Cortex of kidney (tissue), 1 donor: ENCODE measurements at places on chromosomes 11 and 22.

GRCh38 chr11:73296501-73297230 is 11.4 kb upstream of the ARHGEF17 start:
- DNase-seq, result no peak

DNA sequence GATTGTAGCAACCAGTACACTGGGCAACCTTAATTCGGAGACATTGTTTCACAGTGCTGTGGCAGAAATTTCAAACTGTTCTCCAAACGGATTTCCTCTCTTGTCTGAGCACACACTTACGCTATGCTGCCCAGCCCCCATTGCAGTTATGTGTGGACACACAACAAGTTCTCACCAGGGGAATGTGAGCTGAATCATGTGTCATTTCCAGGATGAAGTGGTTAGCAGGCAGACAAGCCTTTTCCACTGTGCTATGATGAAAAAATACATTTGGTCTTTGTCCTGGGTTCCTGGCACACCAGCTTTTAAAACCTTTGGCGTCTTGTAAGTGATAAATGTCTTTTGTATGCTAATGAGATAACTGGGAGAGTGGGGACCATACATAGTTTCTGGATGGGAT is 46.9 kb upstream of the SYT9 start:
- DNase-seq, result no peak

GRCh38 chr22:23791738-23792645 is 5.2 kb downstream of the SMARCB1 start:
- no peak for DNase-seq

DNA sequence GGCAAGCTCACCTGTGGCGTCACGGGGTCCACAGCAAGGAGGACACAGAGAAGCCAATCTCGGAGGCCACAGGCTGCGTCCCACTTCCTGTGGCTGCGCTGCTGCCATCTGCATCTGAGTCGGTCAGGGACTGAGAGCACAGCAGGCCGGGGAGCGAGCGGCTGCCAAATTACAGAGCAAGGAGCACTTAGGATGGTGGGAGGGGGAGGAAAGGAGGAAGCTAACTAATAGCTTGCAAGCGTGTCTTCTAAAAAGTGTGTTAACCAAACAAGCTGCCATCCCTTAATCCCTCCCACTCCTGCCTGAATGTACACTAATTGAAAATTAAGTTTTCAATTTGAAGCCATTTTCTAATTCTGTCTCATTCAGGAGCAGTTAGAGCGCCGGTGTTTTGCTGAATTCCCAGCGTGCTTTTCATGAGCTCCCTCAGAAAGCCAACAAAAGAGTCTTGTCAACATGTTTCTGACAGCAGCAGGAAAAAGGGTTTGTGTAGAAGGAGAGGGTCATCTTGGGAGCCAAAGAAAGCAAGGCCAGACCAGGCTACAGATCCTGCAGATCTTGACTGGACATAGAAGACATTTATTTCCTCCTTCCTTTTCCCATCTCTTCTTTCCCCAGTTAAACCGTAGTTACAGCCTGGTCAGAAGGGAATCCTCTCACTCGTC is 42.4 kb upstream of the API5 start:
- no peak for DNase-seq

GRCh38 chr11:10114593-10115404 is 179.2 kb downstream of the SBF2 start:
- no peak for DNase-seq

DNA sequence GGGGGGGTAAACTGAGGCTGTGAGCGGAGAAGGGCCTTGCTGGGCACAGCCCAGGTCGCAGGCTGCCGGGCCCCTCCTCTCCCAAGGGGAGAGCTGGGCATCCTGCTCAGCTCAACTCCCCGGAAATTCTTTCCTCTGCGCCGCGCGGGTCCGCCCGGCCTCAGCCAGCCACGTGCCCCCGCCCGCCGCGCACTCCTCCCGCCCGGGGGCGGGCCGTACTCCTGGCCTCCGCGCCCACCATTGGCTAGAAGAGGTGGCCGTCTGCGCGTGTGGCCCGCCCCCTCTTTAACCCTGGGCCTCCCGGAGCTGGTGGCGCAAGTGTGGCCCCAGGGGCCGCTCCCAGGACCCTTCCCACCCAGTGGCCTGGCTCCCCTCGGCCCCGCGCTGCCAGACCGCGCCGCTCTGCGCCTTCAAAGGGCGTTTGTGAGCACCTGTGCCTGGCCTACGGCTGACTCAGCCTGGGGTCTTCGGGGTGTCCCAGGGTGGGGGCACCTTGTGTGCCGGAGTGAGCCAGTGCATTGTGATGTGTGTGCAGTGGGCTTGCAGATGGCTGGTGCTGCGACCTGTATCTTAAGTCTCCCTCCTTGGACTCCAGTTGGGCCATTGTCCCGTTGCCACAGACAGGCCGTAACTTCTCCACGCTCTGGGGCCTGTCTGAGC is 2.0 kb downstream of the MRGPRF start:
- no peak for DNase-seq

- DNase-seq, result no peak
These were observed 380.0 kb upstream of the NARS2 start for GRCh38 chr11:78954696-78955095.
